NCI-H2029 treated with DMSO at 0.1 percent for 48 hours (cell line): ENCODE measurements at places on chromosomes 12 and 14.

DNA sequence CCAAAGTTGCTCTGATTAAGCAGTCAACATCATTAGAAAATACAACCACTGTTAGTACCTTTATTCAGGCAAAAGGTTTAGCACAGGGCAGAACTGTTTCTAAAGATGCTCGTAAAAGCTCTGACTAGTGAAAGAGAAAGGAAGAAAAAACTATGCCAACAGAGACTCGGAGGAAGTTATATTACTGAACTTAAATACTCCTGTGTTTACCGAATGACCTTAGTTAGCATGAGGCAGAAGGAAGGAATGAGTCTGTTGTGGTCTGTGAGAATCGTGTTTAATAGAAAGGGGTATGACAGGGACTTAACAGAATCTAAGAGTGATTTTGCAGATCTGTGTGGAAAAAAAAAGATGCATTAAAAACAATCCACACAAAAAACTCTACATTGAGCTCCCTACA lies 84.1 kb upstream of the OVCH1 start:
- DNase-seq, result no peak

DNA sequence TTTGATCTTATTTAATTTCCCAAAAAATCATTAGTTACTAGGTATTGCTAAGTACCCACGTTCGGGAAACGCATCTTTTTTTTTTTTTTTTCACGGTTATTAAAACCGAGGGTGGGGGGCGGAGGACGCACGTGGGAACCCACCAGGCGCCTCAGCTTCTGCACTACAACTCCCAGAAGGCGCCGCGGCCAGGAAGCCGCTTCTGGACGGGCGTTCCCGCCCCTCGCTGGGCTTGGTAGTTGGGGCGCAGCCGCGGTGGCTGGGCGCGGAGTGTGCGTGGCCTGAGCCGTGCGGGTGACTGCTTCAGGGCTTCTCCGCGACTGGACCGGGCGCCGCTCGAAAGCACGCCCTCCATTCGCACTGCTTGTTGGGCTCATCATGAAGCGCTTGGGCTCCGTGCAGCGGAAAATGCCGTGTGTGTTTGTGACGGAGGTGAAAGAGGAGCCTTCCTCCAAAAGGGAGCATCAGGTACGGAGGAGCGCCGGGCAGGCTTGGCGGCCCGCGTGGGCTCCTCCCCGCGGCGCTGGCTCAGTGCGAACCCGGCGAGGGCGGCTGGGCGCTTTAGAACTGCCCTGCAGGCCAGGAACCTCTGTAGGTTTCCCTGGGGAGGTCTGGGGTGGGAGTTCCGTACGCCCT lies 6.2 kb upstream of the C12orf50 start:
- peak; percentile 56 for DNase-seq

DNA sequence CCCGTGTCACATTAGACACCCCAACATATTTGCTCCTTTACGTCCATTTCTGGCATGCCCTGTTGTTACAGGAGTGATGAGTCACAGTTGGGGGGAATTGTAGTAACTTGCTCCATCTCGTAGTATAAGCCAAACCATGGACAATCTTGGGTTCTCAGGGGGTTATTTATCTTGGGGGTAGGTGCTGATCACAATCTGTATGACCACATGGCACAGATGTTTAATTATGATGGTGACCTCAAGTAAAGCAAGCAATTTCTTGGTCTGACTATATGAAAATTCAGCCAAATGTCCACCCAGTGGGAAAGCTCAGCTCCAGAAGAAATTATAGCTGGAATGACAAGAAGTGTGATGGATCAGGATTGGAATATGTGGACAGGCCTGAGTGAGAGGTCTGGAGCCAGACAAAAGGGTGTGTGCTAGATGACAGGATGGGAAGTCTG lies 32.1 kb upstream of the STON2 start:
- DNase-seq, result no peak

DNA sequence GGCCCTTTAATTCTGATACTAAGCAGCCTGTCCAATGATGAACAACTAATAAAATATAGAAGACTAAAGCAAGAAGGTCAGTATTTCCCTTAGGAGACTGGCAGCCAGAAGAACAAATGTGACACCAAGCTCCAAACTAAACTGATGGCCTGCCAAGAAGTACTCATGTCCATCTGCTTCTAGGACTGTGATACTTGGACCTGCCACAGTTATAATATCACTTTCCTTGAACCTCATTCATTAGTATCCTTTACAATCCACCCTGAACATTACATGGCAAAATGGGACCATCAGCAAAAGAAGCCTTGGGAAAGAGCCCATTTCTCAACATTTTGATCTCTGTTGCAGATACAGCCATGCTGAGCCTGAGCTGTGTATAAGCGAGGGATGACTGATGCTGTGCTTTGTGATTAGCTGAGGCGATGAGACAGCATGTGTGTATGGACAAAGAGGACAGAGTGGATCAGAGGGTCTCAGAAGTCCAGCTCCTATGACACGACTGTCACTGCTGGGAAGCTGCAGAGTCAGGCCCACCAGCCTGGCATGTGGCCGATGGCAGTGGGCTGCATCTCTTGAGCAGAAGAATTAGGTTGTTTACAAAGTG lies 73.9 kb downstream of the TGFB3 start:
- DNase-seq, result no peak

DNA sequence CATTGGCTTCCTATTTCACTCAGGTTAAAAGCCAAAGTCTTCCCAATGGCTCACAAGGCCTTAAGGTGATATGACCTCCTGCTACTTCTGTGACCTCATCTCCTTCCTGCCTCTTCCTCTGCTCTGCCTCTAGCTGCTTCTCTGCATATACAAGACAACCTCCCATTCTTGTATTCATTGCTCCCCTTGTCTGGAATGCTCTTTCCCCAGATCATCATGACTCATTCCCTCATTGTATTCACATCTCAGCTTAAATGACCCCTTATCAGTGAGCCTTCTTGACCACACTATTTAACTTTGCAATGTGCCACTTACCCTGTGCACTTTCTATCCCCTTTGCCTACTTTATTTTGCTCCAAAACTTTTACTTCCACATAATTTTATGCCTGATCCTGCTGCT lies 90.2 kb downstream of the PPP1R12A start:
- DNase-seq, result no peak

DNA sequence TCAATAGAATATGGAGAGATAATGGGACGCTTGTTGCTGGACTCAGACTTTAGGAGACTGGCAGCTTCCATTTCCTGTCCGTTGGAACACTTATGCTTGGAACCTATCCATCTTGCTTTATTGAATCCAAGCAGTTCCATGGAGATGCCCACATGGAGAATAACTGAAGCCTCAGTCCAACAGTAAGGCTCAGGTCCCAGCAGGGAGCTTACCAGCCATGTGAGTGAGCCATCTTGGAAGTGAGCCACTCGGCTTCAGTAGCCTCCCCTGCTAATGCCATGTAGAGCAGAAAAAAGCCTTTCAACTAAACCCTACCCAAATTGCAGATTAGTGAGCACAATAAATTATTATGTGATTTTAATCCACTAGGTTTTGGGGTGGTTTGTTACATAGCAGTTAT lies 538.8 kb upstream of the STXBP6 start:
- no peak for DNase-seq

DNA sequence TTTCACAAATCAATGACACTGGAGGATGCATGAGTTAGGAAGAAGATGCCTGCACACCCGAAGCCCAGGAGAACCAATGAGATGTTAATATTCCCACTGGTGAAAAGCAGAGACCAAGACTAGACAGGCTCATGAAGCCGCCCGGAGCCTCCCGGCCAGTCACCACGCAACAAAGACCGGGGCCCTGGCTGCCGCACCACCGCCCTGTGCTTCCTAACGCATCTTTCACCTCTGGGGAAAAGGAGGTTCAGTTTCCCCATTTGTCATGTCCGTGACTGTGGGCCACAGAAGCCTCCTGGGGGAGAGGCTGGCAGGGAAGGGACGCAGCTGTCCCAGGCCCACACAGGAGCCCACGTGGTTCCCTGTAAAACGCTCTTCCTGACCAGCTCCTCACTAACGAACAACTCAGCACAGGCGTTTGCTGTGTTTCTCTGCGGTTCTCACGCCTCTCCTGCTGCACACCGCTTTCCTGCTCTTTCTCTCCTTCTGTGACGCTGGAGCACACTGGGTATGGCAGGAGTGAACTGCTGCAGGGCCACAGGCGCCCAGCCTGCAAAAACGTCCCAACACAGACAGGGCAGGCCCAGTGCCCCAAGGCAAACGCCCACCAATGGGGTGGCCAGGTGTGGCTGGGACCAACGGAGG lies 10.8 kb downstream of the RIMBP2 start:
- DNase-seq, result no peak

DNA sequence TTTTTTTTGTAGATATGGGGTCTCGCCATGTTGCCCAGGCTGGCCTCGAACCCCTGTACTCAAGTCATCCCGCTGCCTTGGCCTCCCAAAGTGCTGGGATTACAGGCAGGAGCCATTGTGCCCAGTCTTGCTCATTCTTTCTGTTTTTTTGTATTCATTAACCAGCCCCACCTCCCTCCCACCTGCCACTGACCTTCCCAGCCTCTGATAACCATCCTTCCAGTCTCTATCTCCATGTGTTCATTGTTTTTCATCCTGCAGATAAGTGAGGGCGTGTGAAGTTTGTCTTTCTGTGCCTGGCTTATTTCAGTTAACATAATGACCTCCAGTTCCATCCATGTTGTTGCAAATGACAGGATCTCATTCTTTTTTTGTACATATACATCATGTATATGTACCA lies 19.0 kb downstream of the MYL2 start:
- DNase-seq, result no peak

GRCh38 chr14:31312934-31313333 lies 105.3 kb upstream of the HECTD1 start:
- DNase-seq, result no peak

DNA sequence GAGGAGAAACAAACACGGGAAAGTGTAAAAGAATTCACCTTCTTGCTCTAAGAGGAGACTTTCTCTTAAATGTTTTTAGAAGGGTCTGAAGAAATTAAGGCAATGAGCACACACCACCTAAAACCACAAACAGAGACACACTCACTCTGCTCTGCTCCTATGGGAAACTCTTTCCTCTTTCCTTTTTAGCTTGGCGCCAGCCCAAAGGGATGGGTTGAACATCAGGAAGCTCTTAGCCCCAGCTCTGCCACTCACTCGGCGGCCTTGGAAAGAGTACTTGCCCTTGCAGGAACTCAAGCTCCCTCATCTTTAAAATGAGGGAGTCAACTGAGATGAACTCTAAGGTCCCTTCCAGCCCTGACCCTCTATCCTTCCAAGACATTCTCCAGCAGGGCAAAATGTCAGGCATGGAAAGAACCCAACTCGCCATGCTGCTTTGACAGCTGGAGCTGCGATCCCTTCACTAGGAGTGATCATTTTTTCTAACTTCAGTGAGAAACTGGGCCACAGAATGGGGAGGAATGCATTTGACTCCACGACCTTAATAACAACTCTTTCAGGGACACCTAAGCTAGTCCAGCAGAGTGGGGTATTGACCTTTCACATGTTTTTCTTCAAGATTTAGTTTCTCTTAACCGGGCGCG lies 980 bp upstream of the RNASE8 start:
- DNase-seq, result no peak

- DNase-seq, result no peak
Observed at GRCh38 chr12:124394462-124395128, 99.7 kb downstream of the RFLNA start.

DNA sequence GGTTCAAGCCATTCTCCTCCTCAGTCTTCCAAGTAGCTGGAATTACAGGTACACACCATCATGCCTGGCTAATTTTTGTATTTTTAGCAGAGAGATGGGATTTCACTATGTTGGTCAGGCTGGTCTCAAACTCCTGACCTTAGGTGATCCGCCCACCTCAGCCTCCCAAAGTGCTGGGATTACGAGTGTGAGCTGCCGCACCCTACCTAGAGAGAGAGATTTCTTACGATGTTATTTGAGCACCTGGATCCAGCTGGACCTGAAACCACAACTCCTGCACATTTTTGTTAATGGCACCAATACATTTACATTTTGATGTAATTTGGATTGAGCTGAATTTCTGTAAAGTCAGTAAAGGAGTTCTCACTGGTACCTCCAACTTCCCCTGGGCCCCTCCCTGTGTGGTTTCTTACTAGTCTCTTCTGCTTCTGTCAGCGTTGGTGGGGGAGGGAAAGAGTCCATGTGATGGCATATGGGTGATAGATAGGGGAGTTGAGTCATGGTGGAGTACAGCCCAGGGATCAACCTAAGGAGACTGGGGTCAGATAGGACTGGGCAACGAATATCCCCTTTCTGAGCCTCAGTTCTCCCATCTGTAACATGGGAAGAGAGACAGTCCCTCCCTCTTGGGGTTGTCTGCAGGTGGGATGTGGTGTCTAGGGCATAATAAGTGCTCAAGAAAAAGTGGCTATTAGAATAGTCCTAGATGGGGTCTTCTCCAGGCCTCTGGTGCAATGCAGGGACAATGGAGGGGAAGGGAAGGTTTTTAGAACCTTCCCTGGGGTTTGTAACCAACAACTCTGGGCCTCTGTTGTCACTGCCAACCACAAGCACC lies 83.3 kb upstream of the MED13L start:
- DNase-seq, result no peak

DNA sequence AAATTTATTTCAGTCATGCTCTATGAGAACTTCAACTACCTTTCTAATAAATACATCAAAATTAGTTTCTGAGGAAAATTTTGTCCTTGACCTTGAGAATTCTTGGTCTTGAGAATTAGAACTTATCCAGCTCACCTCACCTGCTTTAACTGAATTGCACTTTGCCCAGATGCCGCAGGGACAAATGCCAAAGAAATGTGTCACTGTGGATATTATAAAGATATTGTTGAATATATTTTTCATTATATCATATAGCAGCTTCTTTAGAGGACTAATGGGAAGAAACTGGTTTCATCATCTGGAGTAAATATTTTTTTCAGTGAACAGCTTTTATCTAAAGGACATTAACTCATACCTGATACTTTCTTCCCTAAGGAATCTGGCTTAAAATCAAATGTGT lies 54.1 kb downstream of the LRP6 start:
- DNase-seq, result no peak

- DNase-seq, result no peak
Observed at GRCh38 chr14:92495027-92495426, 18.6 kb upstream of the RIN3 start.

DNA sequence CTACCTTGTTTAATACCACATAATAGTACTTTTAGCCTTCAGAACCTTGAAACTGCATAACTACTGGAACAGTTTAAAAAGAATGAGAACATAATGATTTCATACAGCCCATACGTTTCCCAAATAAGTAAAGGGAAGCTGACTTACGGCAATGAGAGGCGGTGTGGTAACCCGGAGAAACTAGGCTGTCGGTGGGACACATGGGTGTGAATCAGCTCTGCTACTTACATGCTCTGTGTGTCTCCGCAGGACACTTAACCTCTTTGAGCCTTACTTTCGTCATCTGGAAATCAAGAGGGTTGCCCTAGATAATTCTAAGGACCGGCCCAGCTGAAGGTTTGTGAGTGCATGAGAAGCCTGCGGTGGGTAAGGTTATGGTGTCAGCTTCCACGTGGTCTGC lies 49.3 kb upstream of the PLEKHG3 start:
- DNase-seq, result no peak

GRCh38 chr14:105471297-105471821 lies 3.3 kb upstream of the CRIP2 start:
- no peak for DNase-seq

GRCh38 chr12:29516431-29516875 lies 19.0 kb upstream of the OVCH1 start:
- no peak for DNase-seq

DNA sequence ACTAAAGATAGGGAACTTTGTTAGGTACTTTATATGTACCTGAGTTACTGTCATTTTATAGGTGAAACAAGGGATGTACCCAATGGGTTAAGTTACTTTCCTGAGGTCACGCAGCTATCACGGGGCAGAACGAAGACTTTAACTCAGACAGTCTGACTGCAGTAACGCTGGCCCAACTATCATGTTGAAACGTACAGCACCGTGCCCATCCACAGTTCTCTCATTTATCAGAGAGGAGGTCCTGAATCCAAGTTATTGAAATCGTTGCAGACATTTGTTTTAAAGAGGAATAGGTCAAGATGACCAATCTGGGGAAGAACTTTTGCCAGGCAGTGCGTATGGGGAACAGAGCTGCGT lies 587 bp upstream of the C12orf75 start:
- no peak for DNase-seq
